ENCODE measurements at places on chromosomes 1 and 21.

- no peak for DNase-seq
These were observed 464.6 kb upstream of the PKN2 start for GRCh38 chr1:88219521-88219920.

GRCh38 chr1:3978196-3978989 lies 78.3 kb upstream of the C1orf174 start:
- no peak for DNase-seq

- DNase-seq, result no peak
These were observed 722 bp upstream of the PODN start for GRCh38 chr1:53061123-53061858.

DNA sequence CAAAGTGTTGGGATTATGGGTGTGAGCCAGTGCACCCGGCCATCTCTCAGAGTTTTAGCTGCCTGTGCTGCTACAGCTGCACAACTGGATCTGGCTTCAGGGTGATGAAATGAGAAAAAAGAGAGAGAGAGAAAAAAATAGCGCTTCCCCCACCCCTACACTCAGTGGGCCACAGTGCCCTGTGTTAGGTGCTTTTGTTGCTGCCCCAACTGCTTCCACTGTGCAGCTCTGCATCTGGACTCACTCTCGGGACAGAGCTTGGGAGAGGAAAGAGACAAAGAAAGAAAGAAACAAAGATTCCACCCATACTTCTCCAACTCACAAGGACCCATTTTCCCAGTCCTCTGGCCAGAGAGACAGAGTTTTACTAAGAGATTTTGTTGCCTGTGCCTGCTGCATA lies 50.4 kb downstream of the INAVA start:
- no peak for DNase-seq

DNA sequence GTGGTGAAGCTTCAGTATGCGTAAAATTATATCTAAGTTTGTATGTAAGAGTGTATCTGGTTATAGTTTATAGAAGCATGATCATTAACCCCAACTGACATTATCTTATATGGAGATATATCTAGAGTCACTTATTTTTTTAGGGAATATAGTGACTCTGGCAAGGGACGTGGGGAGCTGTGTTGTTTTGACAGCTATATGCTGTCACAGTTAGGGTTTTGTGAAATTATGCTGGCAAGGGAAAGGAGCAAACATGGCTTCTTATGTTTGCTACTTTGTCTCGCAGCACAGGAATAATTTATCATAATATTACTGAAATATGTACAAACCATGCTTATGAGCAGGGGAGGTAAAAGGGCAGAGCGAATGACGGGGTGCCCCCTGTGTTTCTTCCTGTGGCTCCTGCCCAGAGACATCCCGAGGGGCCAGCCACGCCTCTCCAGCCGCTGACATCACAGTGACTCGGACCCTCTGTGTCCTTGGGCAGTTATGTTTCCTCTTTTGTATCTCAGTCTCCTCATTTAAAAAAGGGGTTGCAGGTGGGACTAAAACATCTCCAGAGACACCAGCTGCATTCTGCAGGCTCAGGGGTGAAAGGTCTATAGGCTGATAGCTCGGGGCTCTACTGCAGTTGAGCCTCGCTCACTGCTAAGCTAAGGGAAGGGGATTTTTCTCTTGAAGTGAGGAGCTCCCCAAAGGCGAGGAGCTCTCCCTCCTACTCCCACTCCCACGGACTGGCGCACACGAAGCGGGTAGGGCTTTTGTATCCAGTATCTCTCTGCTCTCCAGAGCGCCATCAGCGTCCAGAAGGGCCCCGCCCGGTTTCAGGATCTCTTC lies 14.9 kb downstream of the A3GALT2 start:
- no peak for DNase-seq

GRCh38 chr1:19617376-19617775 lies 26.7 kb upstream of the NBL1 start:
- DNase-seq, result no peak

Data from stimulated activated CD4-positive, alpha-beta T cell treated with anti-CD3 and anti-CD28 coated beads, Interleukin-1b, Interleukin-23, amount 100 ng/mL, for 4 hours (primary cell).